ENCODE measurements at places on chromosomes 12 and 14. TPM values are rescaled to one million over a fixed set of nuclear protein-coding genes. Genes with fewer than 3 reads are reported as not detected.
A peak's percentile ranks its signal among the peaks of the same experiment; 100 is the strongest.

DNA sequence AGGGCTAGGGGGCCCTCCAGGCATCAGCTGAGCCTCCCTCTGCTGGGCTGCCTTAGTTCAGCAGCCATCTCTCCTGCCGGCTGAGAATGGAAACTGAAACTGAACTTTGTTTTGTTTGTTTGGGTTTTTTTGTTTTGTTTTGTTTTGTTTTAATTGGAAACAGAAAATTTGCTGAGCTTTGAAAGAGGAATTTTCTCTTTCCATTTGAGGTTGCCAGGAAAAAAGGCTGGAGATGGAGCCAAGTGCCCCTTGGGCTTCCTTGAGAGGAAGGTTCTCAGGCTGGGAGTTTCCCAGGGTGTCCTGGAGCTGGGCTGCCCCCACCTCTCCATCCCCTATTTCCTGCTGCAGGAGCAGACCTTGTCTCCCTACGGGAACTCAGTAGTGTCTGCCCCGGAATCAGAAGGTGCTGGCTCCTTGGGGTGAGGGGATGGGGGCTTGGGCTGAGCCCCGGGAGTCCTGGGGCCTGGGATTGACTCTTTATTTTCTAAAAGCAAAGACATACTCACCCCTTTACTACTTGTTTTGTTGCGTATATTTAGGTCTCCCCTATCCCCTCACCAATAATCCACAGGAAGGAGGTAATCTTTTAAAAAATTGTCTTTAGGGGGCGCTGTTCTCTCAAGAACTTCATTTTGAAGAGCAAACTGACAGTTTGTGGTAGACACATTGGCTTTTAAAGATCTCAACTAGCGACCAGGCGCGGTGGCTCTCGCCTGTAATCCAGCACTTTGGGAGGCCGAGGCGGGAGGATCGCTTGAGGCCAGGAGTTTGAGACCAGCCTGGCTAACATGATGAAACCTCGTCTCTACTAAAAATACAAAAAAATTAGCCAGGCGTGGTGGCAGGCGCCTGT, 21.3 kb upstream of the OASL start:
- peak; percentile 55 for DNase-seq

DNA sequence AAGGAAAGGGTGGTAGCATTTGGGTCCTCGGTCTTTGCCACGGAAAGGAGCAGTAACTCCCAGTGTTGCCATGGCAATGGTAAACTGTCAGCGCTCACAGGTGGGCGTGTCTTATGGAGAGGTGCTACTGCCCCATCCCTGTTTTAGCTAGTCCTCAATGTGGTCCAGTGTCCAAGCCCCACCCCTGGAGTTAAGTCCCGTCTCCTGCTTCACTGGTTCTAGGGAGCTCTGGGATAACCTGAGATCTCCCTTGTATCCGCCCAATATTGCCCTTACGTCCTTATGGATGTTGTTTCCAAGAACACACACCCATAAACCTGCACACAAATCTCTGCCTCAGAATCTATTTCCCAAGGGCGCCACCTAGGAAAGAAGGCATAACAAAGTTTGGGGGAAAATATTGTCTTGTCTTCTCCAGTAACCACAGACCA, 64.2 kb downstream of the SPRING1 start:
- DNase-seq: no peak

- peak; percentile 51 for DNase-seq
These were observed 19.7 kb downstream of the FOS start for GRCh38 chr14:75298187-75298965.

Gene ACSM4
- not detected for total RNA-seq

Gene HHIPL1
- total RNA-seq: 1.8 TPM
